Cerebellar cortex (tissue), 1 donor: ENCODE measurements at places on chromosomes 16 and 17.

- DNase-seq, result no peak
Measured at GRCh38 chr17:80987941-80988461, 3.6 kb upstream of the CHMP6 start.

GRCh38 chr17:33777674-33778073 is 477.4 kb upstream of the CCL2 start:
- no peak for DNase-seq

DNA sequence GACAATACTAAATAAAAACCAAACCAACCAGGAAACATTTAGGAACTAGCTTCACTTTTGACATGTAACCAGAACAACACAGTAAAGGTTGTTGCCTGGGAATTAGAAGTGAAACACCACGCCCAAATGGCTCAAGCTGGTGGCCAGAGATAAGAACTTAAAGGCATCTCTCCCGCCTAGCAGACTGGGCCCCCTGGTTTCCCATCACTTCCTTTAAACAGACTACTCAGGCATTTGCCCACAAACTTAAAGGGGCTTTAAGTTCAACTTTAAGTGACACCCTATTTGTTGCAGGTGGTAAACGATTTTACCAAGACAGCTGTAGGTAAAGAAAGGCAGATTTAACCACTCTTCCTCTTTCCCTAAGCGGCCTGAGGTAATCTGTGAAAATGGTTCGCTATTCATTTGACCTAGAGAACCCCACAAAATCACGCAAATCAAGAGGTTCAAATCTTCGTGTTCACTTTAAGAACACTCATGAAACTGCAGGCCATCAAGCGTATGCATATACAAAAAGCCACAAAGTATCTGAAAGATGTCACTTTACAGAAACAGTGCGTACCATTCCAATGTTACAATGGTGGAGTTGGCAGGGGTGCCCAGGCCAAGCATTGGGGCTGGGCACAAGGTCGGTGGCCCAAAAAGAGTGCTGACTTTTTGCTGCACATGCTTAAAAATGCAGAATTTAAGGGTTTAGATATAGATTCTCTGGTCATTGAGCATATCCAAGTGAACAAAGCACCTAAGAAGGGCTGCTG is 40.8 kb upstream of the BPTF start:
- DNase-seq, result no peak

GRCh38 chr17:31686495-31686894 is 172.5 kb downstream of the COPRS start:
- no peak for DNase-seq

GRCh38 chr17:73831699-73832098 is 187.5 kb upstream of the SDK2 start:
- no peak for DNase-seq

DNA sequence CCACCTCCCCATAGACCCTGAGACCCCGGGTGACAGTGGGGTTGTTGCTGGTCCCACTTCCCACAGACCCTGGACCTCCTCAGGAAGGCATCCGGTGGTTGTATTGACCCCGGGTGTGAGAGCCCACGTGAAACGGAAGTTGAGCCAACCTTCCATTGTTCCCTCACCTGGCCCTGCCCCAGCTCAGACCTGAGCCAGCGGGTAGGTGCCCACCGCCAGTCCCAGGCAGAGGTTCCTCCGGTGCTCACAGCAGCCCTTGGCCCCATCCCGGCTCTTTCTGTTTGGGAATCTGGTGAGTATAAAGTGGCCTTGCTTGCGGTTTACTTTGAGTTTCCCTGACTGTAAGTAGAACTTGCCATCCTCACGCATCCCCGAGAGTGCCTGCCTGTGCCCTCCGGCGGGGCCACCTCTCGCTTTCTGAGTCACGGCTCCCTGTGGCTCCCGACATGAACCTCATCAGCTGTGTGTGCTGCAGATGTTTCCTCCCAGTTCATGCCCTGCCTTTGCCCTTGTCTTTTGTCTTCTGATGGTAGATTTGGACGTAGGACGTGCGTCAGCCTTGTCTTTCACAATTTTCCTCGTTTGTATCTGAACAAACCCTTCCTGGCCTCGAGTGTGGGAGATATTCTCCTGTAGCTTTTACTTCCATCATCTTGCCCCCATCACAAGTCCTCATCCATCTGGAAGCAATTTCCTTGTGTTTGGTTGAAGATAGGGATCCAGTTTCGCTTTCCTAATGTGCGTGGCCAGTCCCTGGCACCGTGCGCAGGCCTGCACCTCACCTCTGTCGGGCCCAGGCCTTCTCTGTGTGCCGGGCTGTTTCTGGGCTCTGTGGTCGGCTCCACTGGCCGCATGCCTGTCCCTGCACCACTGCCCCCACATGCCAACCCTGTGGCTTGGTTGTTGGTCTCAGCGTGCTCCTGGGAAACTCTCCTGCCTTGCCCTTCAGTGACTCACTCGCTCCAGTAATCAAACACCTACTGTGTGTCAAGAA is 76.0 kb downstream of the METRNL start:
- no peak for DNase-seq

DNA sequence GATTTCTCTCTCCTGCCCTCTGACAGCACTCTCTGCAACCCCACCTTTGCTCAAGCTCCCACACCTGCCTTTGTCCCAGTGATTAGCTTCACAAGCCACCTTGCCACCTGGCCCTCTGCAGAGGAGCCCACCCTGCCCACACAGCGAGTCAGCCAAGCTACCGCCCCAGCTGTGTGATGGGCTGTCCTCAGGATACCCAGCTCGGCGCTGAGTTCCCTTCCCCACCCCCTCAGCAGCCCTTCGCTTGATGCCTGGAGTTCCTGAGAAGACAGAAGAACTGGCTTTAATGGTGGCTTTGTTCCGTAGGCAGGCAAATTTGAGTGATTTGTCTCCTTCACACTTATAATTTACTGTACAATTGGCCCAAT is 266.4 kb downstream of the CBLN1 start:
- peak; percentile 21 for DNase-seq

DNA sequence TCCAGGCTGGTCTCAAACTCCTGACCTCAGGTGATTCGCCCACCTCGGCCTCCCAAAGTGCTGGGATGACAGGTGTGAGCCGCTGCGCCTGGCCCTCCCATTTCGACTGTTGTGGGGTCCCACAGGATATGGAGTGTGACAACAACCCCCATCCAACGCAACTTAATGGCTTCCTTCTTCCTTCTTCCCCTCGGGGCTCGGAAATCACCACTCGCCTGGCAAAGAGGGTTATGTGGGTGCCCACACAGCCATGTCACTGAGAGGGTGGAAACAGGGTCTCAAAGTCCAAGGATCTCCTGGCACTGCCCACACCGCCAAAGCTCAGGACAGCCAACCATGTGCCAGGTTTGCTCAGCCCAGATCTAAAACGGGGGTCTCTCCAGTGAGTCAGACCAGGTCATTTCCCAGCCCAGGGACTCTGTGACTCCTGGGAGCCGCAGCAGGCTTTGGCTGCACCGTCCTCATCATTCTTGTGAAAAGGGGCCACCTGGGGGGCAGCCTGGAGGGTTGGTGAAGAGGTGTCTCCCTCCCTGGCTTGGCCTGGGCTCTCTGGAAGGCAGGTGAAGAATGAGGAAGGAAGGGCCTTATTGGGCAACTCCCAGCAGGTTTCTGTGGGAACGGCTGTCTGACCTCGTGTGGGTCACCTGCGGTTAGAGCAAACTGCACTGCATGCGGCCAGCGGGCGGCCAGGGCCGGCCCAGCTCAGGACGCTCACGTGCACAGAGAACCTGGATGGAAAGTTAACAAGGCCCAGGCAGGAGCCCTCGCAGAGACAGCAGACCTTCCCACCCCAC is 25.3 kb upstream of the LITAF start:
- no peak for DNase-seq

- DNase-seq, result no peak
Measured at GRCh38 chr17:45425984-45426413, 6.7 kb downstream of the ARHGAP27 start.

DNA sequence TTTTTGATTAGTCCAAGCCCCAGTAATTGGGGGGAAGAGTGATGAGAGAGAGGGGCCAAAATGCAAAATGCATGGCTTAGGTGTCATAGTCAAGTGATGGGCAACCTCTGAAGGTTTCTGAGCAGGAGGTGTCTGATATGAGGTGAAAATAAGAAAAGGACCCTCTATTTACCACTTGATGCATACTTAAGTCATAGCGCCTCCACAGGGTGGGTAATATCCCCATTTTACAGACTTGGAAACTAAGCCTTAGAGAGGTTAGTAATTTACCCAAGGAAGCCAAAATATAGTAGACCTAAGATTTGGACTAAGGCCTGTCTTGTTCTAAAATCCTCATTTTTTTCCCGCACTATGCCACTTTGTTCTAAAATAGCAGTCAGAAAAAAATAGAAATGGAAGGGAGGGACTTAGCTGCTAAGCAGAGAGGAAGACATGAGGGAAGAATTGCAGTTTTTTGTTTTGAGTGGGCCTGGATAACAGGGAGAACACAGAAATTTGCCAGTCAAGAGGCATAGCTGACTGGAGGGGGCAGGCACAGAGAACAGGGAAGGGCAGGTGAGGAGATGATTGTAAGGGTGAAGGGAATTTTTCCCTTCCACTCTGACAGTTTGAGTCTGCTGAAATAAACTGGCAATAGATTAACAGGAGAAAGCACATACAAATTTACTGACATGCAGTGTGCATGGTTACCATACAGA is 2.3 kb upstream of the GRB2 start:
- DNase-seq, result no peak

GRCh38 chr17:58310511-58311428 is 17.8 kb downstream of the TSPOAP1 start:
- DNase-seq, result peak; percentile 65

GRCh38 chr17:510226-510917 is 157.8 kb upstream of the RPH3AL start:
- no peak for DNase-seq

- DNase-seq, result no peak
Measured at GRCh38 chr16:50245417-50246298, 20.7 kb upstream of the ADCY7 start.

DNA sequence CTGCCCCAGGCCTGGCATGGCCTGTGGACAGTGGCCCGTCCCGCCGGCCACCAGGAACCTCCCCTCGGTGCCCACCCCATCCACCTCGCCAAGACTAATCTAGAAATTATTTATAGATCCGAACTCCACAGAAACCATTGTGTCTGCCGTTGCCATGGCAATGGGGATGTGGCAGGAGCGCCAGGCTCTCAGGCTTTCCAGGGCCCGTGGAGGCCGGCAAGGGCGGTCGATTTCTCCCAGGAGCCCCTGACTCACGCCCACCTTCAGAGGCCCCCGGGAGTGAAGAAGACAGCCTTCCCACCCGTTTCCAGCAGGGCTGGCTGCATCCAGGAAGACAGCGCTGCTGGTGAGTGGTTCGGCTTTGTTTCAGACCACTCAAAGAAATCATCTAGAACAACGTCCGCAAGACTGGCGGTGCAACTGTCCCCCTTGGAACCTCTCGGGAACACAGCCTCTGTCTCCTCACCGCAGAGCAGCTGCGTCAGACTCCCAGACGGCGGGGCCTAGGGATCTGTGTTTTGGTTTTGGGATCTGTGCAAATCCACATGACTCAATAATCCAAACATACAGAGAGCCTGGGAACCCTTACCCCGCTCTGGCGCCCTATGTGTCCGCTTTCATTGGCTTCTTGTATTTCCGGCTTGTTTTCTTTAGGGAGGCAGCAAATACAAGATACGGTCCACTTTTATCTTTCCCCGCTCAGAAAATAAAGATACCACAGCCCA is 48.5 kb upstream of the ZCCHC14 start:
- DNase-seq, result no peak

DNA sequence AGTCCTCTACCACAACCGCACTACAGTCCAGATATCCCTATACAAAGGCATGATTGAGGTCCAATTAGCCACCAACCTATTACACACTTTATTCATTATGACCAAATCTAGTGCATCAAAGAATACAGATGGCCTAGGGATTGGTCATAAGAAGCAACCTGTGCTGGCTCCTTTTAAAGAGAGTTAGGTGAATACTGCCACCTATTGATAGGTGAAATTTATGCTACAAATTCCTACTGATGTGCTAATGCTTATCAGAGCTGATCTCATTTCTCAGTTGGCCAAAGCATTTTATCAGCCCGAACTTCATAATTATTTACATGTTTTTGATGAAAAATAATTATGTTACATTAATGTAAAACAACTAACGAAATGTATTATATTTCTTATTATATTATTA is 166.3 kb downstream of the ANKFN1 start:
- peak; percentile 16 for DNase-seq

- DNase-seq, result no peak
Measured at GRCh38 chr17:49076573-49077384, 55.8 kb upstream of the B4GALNT2 start.

DNA sequence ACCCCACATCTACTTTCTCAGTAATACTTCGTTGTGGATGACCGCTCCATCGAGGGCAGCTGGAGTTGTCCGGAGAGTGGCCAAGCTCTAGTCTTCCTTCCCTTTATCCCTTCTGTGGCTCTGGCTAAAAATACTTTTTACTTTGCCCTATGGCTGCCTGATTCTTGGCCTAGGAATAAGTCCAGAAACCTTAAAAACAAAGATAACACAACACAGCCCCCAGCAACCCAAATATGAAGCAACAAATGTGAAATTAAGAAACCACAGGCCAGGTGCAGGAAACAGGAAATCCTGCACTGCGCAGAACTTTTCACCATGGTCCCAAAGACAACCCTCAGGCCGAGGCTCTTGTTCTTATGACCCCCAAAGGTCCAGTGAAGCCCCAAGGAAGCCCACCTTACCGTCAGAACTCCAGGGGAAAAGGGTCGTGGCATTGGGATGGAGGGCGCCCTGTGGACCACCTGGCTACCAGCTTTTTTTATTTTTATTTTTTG is 26.0 kb downstream of the TK2 start:
- no peak for DNase-seq

DNA sequence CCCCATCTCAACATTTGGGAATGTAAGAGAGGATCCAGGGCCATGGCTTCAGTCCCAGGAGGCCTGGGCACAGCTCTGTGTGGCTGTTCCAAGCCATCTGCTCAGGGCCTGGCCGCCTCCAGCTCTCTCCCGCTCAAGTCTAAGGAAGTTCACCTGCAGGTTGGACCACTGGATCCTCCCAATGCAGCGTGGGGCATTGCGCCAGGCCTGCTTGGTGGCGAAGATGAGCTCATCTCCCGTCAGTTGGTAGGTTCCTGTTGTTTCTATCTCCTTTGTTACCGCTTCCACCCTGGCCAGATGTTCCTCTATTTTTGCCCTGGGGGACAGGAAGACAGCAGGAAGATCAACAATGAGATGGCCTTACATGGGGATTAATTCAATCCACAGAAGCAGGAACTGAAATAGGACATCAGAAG is 17.5 kb downstream of the NOS2 start:
- DNase-seq, result peak; percentile 68

- no peak for DNase-seq
Measured at GRCh38 chr17:65531256-65532100, 30.0 kb downstream of the AXIN2 start.

DNA sequence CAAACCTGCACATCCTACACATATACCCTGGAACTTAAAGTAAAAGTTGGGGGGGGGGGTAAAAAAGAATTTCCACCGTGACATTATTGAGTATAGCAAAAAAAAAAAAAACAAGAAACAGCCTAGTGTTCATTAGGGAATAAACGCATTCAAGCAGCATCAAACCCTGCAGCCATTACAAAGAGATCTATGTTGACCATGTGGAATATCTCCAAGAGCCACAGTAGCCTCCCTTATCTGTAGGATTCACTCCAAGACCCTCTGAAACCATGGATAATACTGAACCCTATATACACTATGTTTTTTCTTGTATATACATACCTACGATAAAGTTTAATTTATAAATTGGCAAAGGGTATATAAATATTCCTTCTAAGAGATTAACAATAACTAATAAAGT is 5.6 kb upstream of the BIRC5 start:
- DNase-seq, result no peak

- no peak for DNase-seq
Measured at GRCh38 chr16:24217461-24217860, 38.7 kb upstream of the CACNG3 start.
